ENCODE measurements at places on chromosomes 11 and 22. TPM values are rescaled to one million over a fixed set of nuclear protein-coding genes. Genes with fewer than 3 reads are reported as not detected.

ALX4 gene
- not detected for total RNA-seq

POU2AF2 gene
- not detected for total RNA-seq

TTC28 gene
- 0.24 TPM for total RNA-seq

TESMIN gene
- total RNA-seq: 1.3 TPM

DDX25 gene
- total RNA-seq: not detected

PYGM gene
- 2.2 TPM for total RNA-seq

SSTR3 gene
- 0.62 TPM for total RNA-seq

IFT27 gene
- 26.5 TPM for total RNA-seq

OR52E8 gene
- total RNA-seq: not detected

RAB1B gene
- total RNA-seq: 125 TPM

TMEM191C gene
- total RNA-seq: 0.64 TPM

PNPLA2 gene
- total RNA-seq: 49.8 TPM

TYR gene
- total RNA-seq: not detected

CCDC116 gene
- total RNA-seq: 0.48 TPM

CARS1 gene
- 81.2 TPM for total RNA-seq

OR52A1 gene
- not detected for total RNA-seq

TRPC6 gene
- not detected for total RNA-seq

SERHL2 gene
- 1.4 TPM for total RNA-seq

NUCB2 gene
- 33.3 TPM for total RNA-seq

CCDC73 gene
- not detected for total RNA-seq

MOGAT2 gene
- total RNA-seq: not detected

MS4A12 gene
- total RNA-seq: not detected

KCNJ1 gene
- not detected for total RNA-seq

RIC3 gene
- total RNA-seq: 11.8 TPM

KLHL35 gene
- total RNA-seq: 0.83 TPM

OLFML1 gene
- not detected for total RNA-seq

UBQLNL gene
- total RNA-seq: not detected

Measured in CD8-positive, alpha-beta memory T cell (primary cell).